NB4 (cell line): ENCODE measurements at places on chromosomes 7 and 10.
A peak's percentile ranks its signal among the peaks of the same experiment; 100 is the strongest.

- DNase-seq = no peak
Measured at GRCh38 chr10:93181271-93182048, 107.8 kb downstream of the CYP26A1 start.

GRCh38 chr7:89500084-89500483 lies 654.2 kb upstream of the STEAP1 start:
- DNase-seq = peak; percentile 24

GRCh38 chr10:29522061-29522855 lies 112.5 kb downstream of the SVIL start:
- DNase-seq = no peak

DNA sequence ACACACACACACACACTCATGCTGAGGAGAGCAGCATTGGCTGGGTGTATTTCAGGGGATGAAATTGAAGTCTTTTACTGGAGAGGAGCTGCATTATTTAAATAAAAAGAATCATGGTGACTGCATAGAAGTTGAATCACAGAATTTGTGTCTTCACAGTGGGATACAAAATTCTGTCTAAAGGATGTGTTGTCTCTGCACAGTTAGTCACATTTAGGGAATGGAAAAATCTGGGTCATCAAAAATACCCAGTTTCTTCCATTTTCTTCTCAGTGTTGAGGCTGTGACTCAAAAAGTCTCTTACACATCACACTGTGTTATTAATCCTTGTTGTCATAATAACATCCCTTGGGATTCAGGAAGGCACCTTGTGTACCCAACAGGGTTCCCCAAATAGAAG lies 10.9 kb downstream of the PAPSS2 start:
- no peak for DNase-seq

GRCh38 chr7:107708956-107709355 lies 35.0 kb upstream of the CBLL1 start:
- no peak for DNase-seq

DNA sequence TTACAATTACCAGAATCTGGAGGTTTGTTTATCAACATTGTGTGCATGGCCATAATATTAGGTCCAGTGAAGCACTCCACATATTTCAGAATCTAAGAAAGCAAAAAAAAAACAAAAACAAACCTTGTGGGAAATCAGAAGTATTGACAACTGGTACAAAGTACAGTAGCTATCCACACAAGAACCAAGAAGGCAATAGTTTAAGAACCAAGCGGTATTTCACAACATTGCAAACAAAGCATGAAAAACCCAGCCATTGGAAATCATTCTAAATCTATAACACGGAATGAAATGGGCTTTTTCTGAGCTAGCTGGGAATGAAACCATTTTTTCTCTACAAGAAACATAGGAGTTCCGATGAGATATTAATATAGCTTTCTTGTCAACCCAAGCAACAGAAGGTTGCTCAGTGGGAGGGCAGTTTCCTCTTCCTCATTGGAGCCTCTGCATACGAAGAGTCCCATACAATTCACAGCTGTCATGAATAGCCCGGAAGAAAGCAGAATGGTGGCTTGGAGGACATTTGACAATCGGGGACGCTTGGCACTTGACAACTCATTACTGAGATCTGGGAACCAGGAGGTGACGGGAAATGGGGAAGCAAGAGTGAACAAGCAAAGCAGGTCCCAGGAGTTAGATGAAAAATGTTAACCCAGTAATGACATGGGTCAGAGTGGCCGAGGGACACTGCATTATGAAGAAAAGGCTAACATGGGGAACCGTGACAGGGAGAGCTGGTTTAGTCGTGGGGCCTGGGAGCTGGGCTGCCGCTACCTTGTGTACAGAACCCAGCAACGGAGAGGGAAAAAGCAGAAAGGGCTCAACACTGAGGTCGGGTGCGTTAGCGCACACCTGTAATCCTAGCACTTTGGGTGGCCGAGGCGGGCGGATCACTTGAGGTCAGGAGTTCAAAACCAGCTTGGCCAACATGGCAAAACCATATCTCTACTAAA lies 7.8 kb downstream of the PHYH start:
- DNase-seq = no peak

DNA sequence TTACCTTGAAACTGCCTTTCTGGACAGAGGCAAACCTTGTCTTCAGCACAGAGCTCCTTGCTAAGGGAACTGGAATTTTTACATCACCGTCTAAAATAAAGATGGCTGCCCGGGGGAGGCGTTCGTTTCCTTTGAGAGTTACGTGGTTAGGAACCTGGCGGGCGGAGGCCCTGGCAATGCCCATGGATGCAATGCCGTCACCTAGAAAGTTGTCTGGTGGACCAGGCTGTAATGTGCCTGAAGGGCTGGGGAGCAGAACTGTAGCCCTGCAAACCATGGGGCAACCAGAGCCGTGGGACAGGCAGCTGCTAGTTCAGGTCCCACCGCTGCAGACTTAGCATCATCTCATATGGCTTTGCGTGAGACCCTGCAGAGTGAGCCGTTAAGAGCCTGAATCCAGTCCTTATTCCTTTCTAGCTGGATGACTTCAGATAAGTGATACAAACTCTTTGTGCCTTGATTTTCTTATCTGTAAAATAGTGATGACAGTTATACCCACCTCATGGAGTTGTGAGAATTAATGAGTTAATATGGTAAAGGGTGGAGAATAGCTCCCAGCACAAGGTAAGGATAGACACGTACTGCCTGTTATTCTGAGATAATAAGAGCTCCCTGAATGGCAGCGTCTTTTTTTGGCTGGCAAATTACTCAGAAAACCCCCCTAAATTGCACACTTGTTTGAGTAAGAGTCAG lies 219.7 kb downstream of the EMX2 start:
- no peak for DNase-seq

DNA sequence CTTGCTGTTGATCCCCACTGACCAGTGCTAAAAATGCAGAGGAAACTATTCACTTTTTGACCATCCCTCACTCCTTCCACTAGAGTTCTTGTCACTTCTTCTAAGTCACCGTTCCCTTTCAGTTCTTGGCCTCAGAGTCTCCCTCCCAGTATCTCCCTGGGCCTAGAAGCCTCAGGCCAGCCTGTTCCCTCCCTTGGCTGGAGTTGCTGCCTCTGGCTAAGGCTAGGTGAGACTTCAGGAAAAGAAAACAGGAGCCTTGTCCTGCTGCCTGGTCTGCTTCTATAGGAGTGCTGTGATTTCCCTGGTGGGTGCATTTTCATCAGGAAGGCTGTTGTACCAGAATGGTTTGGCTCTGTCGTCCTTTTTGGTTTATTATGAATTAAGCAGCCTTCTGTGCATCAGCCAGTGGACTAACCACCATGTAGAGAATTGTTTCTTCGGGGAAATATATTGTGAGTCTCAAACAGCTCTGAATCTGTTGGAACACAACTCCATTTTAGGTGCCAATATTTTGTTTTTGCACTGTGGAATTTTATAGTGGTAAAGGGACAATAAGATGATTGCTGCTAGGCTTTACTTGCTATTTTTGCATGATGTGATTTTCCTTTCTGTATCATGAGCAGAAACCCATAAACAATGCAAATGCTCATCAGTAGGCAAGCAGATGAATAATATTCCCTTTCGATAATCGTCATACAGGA lies 233.4 kb upstream of the FZD1 start:
- no peak for DNase-seq

- DNase-seq = no peak
Measured at GRCh38 chr10:83427101-83427500, 712.2 kb upstream of the GHITM start.

DNA sequence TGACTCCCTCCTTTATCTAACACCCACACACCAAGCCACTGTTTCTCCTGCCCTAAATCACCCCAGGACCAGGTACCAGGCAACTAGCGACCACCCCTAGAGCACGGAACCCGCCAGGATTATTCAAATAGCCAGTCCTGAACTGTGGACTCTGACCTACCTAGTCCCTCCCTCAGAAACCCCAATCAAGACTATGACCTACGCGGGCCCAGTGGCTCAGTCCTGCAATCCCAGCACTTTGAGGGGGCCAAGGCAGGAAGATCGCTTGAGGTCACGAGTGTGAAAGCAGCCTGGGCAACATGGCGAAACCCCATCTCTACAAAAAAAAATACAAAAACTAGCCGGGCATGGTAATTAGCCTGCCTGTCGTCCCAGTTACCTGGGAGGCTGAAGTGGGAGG lies 232.8 kb upstream of the FOXK1 start:
- DNase-seq = no peak

DNA sequence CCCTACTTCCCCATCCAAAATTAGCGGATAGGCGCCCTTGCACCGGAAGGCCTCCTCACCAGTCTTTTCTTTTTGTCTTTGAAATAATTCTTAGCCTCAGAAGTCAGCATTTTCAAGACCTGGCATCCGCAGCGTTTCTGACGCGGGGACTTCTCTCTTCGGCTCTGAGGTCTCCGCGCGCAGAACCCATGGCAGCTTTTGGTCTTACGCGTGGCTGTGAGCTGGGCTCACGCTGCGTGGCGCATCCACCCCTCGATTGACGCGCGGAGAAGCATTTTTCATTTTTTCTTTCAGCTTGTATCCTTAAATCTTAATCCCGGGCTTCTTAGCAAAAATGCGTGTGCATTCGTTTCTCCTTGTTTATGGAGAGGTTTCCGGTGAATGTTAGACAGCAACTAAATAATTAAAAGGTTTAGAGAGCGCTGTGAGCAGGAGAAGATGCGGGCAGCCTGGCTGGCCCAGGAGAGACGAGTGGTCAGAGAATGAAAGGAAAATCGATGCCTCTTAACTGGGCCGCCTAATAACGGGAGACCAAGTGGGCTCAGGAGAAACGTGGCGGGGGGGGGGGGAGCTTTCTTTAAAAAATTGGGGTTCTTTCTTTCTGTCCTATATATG lies 2.0 kb upstream of the GATA3 start:
- DNase-seq = no peak

- peak; percentile 41 for DNase-seq
Measured at GRCh38 chr7:127683776-127684681, 32.0 kb downstream of the SND1 start.
